ENCODE measurements at places on chromosomes 7 and 10. TPM values are rescaled to one million over a fixed set of nuclear protein-coding genes. Genes with fewer than 3 reads are reported as not detected.

TEX47 gene
- not detected for polyA plus RNA-seq

TRIM50 gene
- polyA plus RNA-seq, result not detected

SAMD9L gene
- polyA plus RNA-seq, result 18.5 TPM

C7orf33 gene
- not detected for polyA plus RNA-seq

PCDH15 gene
- not detected for polyA plus RNA-seq

ZCWPW1 gene
- polyA plus RNA-seq, result 4.2 TPM

POLD2 gene
- polyA plus RNA-seq, result 164 TPM

PRXL2A gene
- not detected for polyA plus RNA-seq

FERD3L gene
- polyA plus RNA-seq, result not detected

MSMB gene
- polyA plus RNA-seq, result not detected

- no peak for DNase-seq
Observed at GRCh38 chr10:76051007-76051936, 619.8 kb downstream of the LRMDA start.

DNA sequence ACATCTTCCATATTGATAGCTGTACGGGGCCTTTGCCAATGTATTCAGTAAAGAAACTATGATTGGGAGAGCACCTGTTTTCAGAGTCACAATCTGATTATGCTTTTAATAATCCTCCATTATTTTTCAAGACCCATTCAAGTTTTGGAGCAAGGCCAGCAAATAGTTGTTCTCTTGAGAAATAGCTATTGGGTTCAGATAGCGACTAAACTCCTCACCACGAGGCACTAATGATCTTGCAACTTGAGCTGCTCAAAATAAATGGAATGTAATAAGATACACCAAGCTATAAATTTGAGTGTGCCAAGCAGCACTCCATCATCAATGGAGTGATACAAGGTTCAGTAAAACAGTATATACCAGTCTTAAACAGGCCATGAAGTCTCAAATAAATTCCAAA lies 7.4 kb upstream of the MALRD1 start:
- DNase-seq, result no peak

- no peak for DNase-seq
Observed at GRCh38 chr7:156179872-156180390, 367.7 kb upstream of the SHH start.

GRCh38 chr7:66429498-66430163 lies 199.1 kb upstream of the KCTD7 start:
- DNase-seq, result no peak

- DNase-seq, result peak; percentile 73
Observed at GRCh38 chr7:90262438-90262837, 17.5 kb downstream of the CFAP69 start.

DNA sequence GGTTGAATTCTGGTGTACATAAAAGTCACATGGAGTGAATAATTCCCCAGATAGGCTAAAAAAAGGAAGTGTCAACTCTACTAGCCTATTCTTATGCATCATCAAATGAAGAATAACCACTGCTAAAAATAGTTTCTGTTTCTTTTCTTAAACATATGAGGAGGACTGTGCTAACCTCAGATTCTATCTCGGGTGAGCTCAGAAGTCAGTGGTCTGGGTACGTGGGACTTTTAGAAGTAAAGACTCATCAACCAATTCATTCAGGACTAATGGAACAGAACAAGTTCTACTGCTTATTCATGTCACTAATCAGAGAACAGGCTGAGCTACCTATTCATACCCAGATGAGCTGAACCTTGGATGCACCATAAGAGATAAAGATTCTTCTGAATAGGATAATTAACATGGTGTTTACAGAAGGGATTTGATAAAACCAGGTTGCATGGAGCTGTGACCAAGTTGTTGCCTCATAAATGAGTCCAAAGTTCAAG lies 9.5 kb upstream of the ASAH2 start:
- peak; percentile 50 for DNase-seq

GRCh38 chr7:140200061-140200989 lies 23.5 kb upstream of the KDM7A start:
- peak; percentile 91 for DNase-seq

DNA sequence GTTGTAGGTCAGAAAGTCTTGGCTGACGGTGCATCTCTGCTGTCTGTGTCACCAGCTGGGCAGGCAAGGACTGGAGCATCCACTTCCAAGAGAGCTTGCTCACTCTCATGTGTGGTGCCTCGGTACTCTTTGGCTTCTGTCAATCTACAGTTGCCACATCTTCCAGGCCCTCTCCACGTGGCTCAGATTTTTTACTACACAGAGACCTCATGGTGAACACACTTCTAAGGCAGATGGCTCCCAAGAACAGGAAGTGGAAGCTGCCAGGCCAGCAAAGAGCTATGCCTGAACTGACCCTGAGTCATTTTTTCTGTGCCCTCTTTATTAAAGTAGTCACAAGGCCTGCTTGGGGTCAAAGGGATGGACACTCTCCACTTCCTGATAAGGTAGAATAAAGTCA lies 351.5 kb upstream of the AUTS2 start:
- DNase-seq, result peak; percentile 4

DNA sequence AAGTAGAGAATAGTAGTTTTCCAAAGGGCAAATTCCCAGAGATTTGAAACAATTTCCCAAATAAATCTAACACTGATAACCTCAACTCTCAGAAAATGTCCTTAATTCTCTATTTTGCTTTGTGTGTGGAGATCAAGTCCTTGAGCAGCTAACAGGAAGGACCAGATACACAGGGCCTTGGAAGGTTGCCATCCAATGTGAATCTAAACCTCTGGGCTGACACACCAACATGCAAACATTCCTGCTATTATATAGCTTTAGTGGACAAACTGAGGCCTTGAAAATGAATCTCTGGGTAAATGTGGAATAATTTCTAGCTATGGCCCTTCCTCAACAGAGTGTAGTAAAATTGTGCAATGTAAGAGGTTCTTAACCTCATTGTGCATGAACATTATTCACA lies 44.1 kb upstream of the PARD3 start:
- peak; percentile 17 for DNase-seq

DNA sequence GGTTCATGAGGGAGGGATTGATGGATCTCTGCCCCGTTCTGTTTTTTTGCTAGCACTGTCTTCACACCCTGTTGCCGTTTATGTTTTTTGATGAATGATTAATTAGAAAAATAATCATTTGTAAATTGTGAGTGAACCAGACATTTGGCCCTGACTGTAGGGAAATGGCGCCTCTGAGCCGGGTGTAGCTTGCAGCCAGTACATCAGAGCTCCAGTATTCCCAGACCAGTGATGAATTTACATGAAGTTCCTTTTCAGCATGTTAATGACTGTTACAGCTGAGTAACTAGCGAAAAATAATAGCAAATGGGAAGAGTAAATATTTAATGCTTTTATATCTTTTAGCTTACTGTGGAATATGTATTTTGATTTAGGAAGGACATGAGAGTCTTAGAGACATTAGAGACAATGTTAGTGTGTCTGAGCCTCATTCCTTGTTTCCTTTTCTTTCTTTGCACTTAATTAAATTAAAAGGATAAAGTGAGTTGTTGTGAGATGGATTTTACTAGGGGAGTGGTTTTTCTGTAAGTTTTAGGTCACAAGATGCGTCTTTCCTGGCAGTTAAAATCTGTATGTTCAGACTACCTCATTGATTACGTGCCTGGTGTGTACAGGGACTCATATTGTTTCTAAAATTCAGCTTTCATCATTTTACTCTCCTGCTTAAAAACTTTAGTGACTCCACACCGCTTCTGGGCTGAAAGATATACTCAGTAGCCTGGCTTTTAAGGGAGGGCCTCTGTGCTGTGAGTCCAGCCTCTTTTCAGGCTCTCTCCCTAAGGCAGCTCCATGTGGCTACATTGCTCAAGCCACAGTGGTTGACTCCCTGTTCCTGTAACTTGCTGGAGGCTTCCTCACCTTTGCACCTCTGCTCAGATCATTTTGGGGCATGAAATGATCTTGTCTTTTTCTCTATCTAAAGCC lies 86.4 kb downstream of the AUTS2 start:
- no peak for DNase-seq

DNA sequence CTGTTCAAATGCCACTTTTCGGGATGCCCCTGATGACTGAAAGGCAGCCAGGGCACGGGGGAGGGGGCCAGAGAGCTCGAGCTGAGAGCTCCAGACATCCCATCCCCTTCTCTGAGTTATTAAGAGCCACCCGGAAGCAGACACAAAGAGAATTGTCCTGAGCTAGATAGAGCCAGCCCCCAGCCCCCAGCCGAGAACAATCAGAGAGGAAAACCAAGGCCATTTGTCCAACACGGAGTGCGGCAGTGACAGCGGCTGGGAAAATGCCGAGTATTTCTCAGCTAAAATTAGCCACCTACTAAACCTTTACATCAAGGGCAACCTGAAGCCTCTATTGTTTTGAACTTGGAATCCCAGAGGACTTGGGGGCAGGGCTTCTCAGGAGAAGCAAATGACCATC lies 51.0 kb downstream of the UNC5B start:
- no peak for DNase-seq

DNA sequence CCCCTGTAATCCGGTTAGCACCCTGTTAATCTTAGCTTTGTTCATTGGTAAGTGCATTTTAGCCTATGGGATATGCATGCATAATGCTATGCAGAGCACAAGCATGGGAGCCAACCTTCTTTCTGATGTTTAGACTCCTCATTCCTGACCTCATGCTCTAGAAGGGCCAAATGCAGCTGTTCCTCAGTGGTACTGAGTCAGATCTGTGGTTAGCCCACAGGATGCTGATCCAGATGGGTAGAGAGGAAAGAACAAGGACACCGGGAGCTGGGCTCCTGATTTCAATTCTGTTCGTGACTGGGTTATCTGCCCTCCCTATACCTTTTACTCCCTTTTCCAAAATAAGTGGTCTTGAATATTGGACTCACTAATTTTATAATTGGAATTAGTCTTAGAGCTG lies 31.7 kb upstream of the C10orf90 start:
- peak; percentile 84 for DNase-seq

DNA sequence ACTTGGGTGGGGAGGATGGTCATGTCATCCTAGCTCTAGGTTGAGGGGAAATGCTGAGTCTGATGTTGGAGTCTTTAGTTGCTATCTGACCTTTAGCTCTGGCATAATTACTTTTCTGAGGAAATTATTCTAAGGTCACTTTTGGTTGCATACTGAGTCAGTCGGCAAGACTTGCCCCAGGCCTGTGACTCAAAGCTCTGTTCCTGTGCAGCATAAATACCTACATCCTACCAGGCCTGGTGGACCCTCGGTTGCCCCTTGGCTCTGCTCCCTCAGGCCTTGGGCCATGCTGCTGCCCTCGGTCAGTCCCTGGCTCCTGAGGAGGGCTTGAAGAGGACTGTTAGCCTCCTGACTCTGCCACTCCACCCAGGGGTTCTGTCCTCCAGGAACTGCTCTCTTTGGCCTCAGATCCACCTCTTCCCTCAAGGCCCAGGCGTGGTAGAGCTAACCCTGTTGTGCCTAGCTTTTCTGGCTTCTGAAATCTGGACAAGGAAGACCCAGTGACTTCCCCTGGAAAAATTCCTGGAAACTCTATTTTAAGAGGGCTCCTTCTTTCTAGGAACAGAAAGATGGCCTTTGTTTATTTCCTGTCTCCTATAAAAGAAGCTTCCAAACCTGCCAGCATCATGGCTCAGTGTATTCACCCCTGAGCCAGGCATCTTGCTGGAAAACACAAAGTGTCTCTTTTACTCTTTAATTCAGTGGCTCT lies 71.2 kb downstream of the TMEM178B start:
- DNase-seq, result no peak

DNA sequence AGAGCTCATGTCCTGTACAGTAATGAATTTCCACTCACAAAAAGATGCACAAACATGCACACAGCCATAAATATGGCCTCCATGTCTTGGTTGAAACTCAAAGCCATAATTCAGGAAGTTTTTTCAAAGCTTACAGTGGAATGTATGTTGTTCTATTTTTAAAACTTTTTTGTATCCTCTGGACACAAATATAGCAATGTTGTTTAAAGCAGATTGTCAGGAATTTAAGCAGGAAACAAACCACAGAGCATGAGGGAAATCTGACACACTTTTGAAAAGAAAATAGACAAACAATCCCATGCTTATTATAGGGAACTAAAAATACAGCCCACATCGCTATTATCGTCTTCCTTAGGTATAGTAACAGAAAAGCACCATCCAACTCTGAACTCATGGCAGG lies 21.5 kb downstream of the LRRN3 start:
- no peak for DNase-seq

GRCh38 chr7:30269490-30269889 lies 14.9 kb upstream of the ZNRF2 start:
- no peak for DNase-seq

DNA sequence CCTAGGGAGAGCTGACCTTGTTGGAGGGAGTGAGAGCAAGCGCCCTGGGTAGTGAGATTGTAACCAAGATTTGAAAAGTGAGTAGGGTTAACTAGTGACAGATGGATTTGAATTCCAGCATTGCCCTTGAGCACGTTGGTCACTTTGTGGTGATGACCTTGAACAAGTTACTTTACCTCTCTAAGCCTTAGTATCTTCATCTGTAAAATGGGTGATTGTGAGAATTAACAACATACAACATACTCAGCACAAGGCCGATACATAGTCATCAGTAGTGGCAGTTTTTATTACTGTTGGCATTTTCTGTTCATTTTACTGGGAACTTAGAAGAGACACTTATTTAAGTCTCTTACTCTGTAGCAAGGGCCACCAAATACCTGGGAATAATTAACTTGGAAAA lies 25.5 kb downstream of the SNX10 start:
- DNase-seq, result no peak

- DNase-seq, result peak; percentile 18
Observed at GRCh38 chr7:8260871-8261694, 884 bp downstream of the ICA1 start.

- no peak for DNase-seq
Observed at GRCh38 chr10:9709849-9710248, 1307.8 kb upstream of the CELF2 start.

- peak; percentile 68 for DNase-seq
Observed at GRCh38 chr7:128347647-128348097, 4.0 kb upstream of the RBM28 start.

DNA sequence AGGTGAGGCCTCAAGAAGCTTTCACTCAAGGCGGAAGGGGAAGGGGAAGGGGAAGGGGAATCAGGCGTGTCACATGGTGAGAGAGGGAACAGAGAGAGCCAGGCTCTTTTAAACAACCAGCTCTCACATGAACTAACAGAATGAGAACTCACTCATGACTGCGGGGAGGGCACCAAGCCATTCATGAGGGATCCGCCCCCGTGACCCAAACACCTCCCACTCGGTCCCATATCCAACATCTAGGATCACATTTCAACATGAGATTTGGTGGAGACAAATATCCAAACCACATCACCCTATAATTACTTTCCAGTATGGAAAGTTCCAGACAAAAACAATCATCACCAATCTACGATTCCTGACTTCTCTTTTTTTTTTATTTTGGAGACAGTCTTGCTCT lies 22.9 kb downstream of the HIP1 start:
- peak; percentile 10 for DNase-seq

DNA sequence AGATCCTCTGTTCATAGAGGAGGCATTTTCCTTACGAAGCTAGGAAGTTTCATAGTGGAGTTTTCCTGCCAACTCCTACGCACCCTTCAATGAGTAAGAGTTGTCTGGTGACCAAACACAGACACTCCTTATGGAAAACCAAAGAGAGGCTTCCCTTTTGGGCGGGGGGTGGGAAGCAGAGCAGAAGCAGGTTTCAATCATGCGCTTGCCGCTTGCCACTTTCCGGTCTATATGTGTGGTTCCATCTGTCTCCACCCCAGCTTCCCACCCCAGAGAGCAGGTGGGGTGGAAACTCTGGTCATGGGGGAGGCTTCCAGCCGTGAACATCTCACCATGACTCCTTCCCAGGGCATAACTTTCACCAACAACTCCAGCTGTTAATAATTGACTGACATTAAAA lies 68.8 kb upstream of the GRB10 start:
- DNase-seq, result peak; percentile 79

Measured in GM23248 (cell line).